ENCODE measurements at places on chromosomes 1 and 21.
A peak's percentile ranks its signal among the peaks of the same experiment; 100 is the strongest.

GRCh38 chr1:207691841-207692240 is 46.9 kb downstream of the CR1L start:
- no peak for DNase-seq

DNA sequence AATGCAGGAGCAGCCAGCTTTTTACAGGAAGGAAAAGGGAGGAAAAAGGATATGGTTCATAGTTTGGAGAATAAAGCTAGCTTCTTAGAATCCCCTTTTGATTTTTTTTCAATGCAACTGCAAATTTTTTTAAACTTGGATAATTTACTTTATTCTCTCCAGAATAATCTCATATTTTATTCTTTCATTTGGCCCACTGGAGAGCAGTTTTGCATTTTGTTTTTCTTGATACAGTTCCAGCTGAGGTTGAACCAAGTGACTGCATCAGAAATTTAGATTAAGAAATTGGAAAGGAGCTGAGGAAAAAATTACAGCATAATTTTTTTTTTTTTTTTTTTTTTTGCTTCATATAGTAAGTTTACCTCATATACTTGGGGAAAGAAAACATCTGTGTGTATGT is 22.8 kb downstream of the GABPA start:
- DNase-seq = no peak

DNA sequence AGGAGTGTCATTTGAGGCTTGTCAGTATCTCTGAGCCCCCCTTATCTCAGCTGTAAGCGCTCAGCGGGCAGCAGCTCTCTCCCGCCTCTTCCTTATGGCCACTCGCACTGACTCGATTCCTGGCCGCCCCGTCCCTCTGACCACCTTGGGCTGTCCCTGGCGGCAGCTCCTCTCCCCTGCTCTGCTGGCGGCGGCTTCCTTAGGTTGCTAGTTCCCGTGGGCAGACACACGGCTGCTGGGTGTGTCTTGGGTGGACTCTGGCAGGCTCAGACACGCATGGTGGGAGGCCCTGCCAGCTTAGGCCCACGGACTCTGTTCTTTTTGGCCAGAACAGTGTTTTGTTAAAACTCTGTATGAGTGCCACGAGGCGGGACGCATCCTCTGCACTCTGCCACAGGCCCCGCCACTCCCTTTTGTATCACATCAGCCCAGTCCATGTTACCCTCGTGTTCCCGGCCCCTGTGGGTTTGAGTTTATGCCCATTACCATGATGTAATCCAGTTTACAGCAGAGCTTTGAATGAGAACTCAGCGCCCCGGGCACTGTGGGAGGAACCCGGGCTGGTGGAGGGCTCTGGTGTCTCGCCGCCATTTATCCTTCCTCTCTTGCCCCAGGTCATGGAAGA is 45.9 kb downstream of the COQ8A start:
- DNase-seq = peak; percentile 9

GRCh38 chr1:69929308-69930057 is 275.9 kb downstream of the LRRC40 start:
- DNase-seq = no peak

GRCh38 chr1:1794999-1795398 is 16.7 kb upstream of the NADK start:
- no peak for DNase-seq

GRCh38 chr1:227998374-227999055 is 8.3 kb upstream of the WNT3A start:
- peak; percentile 16 for DNase-seq

GRCh38 chr1:180662709-180663108 is 30.9 kb downstream of the XPR1 start:
- DNase-seq = no peak

DNA sequence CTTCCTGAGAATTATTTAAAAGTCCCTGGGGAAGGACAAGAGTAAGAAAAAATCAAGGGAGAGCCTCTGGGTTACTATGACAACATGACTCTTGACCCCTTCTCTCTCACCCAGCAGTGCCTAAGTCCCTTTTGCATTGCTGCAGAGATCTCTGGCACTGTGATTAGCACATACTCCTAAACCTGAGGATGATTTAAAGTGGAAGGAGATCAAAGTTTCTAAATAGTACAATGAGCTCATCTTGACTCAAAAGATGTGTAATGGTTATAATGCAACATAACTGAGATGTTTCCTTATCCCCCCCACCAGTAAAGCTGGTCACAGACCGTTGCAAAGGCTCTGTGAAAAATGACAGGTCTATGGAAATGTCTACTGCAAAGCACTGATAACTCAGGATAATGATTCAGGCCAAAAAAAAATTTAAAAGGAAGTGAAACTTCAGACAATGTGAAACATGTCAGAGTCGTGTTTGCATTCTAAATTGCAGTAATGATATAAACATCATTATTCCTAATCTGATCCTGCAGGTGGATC is 519.2 kb downstream of the KIF26B start:
- DNase-seq = no peak

DNA sequence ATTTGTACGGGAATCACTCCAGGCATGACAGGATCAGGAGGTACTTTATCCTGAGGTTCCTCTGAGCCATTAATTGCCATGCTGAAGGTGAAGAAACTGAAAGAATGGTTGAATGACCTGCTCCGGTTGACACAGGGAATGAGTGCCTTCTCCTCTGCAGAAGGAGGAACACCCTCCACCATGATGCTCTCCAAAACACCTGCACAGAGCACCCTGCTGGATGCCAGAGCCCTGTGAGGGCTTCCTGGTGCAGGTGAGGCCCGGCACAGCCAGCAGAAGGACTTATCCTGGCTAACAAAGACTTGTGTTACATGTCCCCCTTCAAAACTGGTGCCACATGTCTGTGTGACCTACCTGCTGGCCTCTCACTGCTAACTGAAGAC is 14.3 kb upstream of the LBR start:
- DNase-seq = no peak

DNA sequence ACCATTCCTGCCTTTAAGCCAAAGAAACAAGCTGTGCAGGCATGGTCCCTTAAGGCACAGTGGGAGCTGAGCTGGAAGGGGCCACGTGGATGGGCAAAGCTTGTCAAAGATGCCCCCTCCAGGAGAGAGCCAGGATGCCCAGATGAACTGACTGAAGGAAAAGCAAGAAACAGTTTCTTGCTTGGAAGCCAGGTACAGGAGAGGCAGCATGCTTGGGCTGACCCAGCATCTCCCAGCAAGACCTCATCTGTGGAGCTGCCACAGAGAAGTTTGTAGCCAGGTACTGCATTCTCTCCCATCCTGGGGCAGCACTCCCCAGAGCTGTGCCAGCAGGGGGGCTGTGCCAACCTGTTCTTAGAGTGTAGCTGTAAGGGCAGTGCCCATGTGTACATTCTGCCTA is 1.3 kb upstream of the SLC50A1 start:
- no peak for DNase-seq

GRCh38 chr1:230641346-230641745 is 935 bp upstream of the COG2 start:
- no peak for DNase-seq

DNA sequence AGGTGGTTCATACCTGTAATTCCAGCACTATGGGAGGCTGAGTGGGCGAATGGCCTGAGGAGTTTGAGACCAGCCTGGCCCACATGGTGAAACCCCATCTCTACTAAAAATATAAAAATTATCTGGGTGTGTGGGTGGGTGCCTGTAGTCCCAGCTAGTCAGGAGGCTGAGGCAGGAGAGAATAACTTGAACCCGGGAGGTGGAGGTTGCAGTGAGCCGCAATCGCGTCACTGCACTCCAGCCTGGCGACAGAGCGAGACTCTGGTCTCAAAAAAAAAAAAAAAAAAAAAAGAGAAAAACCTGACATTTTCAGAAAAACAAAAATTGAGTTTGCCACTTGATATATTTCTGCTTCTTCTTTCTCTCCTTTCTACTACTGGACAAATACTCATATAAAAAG is 24.3 kb downstream of the CA6 start:
- peak; percentile 60 for DNase-seq

DNA sequence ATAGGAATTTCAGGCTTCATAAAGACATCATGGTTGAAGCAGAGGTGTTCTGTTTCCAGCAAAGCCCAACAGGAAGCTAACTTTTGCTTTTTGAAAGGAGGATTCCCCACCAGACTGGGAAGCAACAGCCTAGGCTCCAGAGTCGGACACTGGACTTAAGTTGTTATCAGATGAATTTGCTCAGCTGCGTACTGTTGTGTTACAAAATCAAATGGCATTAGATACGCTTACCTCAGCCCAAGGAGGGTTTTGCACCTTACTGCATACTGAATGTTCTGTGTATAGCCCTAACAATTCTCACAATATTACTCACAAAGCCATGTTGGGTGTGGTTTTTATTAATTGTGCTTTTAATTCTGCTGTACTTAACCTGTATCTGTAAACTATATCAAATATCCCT is 547 bp upstream of the CHIA start:
- DNase-seq = no peak

- DNase-seq = no peak
Measured at GRCh38 chr1:71823708-71824305, 458.5 kb downstream of the NEGR1 start.

- peak; percentile 35 for DNase-seq
Measured at GRCh38 chr1:41239988-41240610, 2.0 kb downstream of the SCMH1 start.

- peak; percentile 80 for DNase-seq
Measured at GRCh38 chr21:34845521-34846451, 177.0 kb downstream of the CLIC6 start.

- DNase-seq = no peak
Measured at GRCh38 chr1:2449636-2450454, 26.2 kb upstream of the PLCH2 start.

DNA sequence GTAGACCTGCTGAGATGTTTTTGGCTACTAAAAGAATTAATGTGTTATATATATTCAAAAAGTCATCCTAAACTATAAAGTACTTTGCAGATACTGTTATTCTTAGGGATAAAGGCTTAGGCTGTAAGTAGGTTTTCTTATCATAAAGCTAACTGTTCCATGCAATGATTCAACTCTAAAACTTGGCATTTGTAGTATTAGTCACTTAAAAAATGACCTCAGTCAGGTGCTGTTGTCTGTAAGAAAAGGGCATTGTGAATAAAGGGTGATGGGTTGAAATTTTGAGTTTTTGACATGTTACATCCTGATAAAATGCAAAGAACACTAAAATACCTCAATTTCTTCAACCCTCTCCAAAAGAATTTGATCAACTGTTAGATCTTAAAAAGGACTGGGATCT is 32.9 kb downstream of the ADCY10 start:
- no peak for DNase-seq

DNA sequence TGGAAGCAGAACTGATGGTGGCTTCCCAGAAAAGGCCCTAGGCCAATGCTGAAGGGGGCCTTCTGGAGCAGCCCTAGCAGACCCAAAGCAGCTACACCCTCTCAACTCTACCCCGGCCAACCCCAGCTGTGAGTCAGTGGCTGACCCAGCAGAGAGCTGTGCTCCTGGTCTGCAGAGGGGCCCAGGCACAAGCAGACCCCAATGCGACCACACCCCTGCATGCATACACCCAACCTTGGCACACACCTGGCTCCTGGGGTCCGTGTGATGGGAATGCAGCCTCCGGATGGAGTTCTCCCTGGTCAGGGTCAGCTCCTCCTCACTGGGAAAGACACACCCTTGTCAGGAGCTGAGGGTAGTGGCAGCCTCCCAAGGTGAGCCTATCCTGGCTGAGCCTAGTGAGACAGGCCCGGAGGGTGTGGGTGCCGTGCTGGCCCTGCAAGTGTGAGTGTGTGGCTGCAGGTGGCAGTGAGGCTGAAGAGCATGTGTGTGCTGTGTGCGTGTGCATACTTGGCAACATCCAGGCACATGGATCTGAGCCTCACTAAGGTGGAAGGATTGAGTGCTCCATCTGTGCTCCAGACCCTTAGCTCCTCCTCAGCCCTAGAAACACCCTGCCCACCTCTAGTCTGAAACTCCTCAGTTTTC is 3.9 kb upstream of the ARHGAP30 start:
- no peak for DNase-seq

GRCh38 chr1:43329995-43330751 is 7.4 kb upstream of the MPL start:
- no peak for DNase-seq

DNA sequence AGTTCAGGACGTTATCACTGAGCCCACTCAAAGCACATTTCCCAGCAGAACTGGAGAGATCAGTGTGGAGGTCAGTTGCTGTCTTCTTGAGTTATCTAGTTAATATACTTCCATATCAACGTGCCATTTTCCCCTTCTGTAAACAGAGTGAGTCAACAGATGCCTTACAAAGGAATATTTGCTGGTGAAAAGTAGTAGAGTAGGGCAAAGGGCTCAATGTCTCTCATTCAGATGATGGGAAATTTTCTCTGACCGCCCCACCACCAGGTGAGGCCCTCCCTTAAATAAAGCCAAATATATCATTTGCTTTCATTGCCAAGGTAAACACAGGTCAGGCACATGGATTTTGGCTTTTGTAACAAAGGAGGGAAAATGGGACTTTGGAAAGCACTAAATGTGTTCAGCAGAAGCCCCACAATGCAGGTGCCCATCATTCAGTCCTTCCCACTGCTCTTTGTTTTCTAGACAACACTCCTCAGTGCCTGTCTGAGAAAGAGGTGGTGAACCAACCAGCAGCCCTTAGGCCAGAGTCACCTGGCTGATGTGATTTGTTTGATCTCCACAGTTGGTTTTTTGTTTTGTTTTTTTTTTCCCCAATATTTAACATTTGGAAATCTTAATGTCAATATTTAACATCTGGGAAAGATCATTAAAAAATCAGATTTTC is 40.5 kb upstream of the SAMD13 start:
- DNase-seq = no peak

- no peak for DNase-seq
Measured at GRCh38 chr1:182330303-182330702, 61.3 kb downstream of the GLUL start.

- no peak for DNase-seq
Measured at GRCh38 chr1:87358219-87358618, 29.5 kb downstream of the LMO4 start.

DNA sequence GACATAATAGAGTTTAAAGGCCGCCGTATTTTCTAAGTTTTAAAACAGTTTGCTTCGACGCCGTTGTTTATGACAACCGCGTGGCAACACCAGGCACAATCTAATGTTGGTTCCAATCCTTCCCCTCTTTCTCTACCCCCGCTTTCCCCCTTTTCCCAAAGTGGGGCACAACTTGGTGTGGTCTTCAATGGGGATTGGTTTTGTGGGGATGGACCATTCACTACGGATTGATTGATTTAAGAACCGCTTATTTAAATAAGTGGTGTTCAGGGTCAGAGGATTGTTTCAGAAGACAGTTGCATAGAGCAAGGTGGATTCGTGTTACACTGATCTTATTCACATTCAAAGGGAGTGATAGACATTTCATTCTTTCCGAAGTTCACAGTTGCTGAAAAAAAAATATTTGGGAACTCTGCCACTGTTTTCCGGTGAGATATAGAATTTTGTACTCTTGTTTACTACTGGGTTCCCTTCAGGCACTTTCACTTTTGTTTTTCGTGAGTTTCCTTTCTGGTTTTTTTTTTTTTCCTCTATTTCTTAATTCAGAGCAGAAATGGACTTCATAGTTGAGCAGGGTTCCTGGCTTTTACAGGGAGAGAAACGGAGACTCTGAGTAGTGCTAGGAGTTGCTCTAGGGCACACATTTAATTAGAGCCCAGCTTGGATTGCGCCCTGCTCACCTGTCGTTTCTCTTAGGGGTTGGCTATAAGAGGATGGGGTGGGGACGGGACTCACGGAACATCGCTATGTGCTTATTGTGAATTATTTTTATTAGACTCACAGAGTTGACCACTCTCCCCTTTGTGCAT is 79.6 kb upstream of the AK4 start:
- DNase-seq = peak; percentile 43
